ENCODE measurements at places on chromosomes 3 and 15.

DNA sequence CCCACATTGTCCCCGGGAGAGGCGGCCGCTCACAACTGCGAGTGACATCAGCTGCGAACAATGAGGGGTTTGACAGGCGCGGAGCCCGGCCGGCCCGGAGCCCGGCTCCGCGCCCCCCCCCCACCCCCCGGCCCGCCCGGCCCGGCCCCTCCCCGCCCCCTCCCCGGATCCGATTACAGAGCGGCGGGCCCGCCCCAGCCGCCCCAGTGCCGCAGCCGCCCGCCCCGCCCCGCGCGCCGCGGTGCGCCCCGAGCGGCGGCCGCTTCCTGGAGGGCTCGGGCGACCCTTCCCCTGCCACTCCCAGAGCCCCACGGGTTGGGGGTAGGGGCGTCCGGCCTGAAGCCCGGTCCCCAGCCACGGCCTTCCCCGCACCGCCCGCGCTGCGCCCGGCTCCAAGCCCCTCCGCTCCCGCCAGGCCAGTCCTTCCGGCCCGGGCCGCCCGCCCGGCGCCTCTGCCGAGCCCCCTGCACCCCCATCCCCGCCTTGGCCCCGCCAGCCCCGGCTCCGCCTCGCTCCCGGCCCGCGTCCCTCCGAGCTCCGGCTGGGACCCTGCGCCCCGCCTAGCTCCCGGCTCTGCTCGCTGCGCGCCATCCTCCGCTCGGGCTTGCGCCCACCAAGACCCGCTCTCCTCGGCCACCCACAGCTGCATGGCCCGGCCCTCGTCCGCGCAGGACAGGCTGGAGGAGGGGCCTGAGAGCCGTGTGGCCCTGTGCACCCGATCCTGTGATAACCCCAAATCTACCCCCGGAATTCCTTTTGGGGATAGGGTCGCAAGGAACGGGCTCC, at the start of gene PCBP4:
Gene PCBP4 (minus strand): TSS at position 71 of the 786 bp plus-strand sequence. CDS start 6,214 bp downstream, outside the sequence.
- peak; percentile 49 for DNase-seq

DNA sequence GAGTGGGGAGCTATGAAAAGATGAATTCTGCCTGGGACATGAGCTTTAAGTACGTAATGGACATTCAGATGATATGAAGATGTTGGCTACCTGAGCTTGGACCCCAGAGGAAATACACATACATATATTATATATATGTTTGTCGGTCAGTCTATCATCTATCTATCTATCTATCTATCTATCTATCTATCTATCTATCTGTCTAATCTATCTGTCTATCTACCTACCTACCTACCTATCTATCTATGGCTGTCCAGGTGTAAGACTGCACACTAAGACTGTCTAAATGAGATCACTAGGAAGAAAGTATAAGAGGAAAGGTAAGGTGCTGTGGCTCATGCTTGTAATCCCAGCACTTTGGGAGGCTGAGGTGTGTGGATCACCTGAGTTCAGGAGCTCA, 18.2 kb upstream of the CELF6 start:
- DNase-seq, result no peak

DNA sequence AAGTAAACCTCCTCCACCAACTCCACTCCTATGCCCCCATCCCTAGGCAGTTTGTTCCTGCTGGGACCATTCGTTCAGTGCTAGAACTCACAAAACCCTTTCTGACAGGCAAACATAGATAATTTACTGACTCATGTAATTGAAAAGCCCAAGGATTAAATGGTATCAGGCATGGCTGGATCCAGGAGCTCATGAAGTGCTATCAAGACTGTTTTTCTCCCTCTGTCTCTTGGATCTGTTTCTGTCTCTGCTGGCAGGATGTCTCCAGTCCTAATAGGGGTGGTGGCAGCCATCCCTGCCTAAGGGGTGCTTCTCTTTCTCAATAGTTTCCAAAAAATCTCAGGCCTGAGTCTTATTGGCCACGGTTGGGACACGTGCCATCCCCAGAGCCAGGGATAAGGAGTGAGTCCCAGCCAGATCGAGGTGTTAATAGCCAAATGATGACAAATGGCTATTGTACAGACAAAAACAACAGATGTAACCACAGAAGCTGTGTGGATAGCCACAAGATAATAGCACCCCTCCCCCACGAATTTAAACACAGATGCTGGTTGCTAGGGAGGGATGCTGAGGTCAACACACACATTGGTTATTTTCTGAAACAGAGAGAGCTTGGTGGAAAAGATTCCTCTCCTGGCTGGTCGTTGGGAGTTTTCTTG, 168.6 kb downstream of the SHQ1 start:
- no peak for DNase-seq

- DNase-seq, result no peak
These were observed 428.3 kb downstream of the CNTN4 start for GRCh38 chr3:2526926-2527325.

- DNase-seq, result no peak
These were observed 30.3 kb downstream of the CPN2 start for GRCh38 chr3:194320744-194321243.

DNA sequence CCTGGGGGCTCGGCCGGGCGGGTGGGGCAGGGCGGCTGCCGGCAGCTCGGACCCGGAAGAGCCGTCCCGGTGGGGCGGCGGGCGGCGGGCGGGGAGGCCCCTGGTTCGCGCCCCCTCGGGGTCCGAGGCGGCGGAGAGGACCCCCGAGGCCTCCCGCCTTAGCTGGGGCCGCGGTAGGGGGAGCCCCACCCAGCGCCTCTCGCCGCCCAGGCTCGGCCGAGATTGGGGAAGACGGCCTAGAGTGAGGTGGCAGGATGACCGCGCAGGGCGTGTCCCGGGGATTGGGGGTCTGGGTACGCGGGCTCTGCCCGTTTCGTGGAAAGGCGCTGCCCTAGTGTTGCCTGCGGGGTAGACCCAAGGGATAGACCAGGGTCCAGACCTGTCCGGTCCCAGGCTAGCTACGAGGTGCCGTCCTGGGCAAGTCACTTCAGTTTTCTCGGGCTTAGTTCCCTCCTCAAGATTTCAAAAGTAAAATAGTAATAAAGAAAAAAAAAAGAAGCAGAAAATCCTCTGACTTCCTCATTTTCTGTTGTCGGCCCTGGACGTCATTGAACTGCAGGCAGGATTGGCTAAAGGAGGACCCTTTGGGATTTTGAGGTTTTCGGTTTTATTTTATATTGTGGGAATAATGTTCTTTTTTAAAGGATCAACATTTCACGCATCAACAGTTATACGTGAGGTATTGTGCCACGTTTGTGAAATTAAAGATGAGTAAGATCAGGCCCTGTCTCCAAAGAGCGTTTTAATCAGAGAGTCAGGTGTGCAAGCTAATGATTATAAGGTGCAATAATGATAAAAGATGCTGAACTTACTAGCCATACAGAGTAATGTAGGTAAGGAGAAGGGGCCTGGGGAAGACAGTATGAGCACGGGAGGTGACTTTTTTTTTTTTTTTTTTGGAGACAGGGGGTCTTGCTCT, 679 bp downstream of the IQGAP1 start:
- peak; percentile 66 for DNase-seq

DNA sequence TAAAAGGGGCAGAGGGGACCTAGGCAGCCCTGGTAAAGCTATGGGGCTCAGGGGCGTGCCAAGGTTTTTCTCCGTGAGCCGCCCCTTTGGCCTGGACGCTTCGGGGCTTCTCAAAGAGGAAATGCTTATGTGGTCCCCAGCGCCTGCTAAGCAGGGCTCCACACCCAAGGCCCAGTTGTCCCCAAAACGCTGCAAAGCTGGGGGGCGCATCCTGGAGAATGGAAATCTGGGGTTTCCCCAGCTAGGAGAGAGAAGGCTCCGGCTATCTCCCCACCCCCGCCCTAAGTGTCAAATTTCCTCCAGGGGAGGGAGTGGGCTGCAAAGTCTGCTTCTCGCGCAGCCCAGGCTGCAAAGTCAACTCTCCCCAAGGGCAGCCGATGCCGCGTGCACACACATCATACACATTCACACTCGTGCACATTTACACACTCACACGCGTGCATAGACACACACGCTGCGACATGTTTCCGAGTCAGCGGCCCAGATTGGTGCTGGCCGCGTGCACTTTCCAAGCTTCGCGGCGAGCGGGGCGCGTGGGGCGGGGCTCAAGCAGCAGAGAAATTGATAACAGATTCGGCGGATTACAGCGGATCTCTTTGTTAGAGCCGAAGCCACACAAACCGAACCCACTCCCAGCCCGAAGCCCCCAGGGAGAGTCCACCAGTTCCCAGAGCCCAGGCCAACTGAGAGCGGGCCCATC, 4.5 kb downstream of the WNT5A start:
- DNase-seq, result no peak

DNA sequence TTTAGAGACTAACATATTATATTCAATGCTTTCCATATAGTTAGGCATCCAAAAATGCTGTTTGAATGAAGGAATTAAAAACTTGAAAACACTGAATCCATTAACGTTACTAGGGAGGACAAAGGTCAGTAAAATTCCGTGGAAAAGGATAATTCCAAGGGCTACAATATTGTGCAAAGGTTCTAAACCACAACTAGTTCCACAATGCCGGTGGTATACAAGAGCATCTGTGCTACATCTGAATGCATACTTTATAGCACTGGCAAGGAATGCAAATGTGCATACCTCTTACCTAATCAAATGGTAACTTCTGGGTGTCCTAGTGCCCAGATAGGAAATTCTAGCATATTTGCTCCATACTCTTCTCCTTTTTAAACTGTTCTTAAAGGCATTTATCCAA, 2.2 kb downstream of the ICE2 start:
- DNase-seq, result no peak

DNA sequence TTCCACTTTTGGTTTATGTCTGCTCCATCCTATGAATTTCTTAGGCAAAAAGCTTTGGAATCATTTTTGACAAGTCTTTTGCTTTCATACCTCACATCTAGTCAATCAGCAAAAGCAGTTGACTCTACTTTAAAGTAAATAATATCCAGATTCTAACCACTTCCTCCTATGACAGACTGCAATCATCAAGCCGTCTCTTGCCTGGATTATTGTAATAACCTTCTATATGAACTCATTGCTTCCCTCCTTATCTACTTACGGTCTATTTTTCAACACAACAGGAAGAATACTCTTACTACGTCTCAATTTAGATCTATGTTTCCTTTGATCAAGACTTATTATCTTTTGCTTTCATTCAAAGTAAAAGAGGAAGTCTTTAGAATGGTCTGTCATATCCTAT, 20.7 kb downstream of the CLDN1 start:
- no peak for DNase-seq

- no peak for DNase-seq
These were observed 23.0 kb upstream of the NMD3 start for GRCh38 chr3:161197855-161198850.

DNA sequence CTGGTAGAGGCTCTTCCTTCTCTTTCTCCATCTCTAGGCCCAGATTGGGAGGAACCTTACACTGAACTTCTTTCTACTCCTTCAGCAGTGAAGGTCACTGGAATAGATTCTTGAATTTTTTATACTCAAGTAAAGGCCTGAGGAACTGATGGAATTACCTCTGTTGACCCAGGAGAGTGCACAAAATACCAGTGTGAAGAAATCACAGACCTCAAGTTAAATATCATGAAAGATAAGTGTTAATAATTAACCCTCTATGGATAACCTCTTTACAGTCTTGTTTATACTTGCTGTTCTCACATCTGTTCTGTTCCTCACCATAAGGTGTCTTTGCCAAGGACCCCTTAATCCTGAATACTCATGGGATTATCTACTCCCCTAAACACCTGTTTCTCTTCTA, 244.4 kb upstream of the STAC start:
- no peak for DNase-seq

- DNase-seq, result no peak
These were observed 5.6 kb upstream of the LRRC34 start for GRCh38 chr3:169818316-169818715.

GRCh38 chr3:144424606-144425005, 453.0 kb downstream of the DIPK2A start:
- no peak for DNase-seq

- DNase-seq, result no peak
These were observed 9.2 kb downstream of the HSPBAP1 start for GRCh38 chr3:122784436-122784835.

- DNase-seq, result no peak
These were observed 129.1 kb upstream of the SEMA6D start for GRCh38 chr15:47587940-47588802.

DNA sequence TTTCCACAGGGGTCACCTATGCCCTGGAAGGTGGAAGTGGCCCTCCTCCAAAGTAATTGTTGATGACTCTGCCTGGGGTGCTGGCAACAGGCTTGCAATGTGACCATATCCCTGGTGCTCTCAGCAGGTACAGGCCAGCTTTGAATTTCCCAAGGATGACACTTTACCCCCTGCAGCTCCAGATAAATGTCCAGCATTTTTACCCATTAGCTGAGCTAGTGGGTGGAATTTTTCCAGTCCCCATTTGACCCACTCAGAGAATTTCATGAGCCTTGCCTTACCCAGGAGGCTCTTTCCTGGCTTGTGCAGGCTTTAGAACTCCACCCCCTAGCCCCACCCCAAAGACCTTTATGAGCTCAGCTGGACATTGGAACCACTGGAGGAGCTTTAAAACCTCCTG, 77.6 kb downstream of the ST8SIA2 start:
- no peak for DNase-seq

DNA sequence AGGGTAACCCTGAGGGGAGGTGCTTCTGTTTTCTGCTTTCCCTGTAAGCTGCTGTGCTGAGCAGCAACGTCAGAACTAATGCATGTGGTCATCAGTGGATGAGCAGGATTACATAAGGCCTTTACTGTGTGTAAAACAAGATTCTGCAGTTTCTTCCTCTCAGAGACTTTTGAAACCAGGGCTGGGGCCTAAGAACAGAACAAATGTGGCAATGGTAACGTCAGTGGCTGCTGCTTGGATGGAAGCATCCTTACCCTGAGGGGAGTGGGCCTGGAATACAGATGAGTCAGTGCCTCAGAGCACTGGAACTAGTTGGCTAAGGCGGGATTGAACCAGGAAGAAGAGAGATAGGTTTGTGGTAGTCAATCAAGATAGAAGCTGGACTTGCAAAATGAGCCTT, 180.2 kb upstream of the KCNH8 start:
- DNase-seq, result no peak

DNA sequence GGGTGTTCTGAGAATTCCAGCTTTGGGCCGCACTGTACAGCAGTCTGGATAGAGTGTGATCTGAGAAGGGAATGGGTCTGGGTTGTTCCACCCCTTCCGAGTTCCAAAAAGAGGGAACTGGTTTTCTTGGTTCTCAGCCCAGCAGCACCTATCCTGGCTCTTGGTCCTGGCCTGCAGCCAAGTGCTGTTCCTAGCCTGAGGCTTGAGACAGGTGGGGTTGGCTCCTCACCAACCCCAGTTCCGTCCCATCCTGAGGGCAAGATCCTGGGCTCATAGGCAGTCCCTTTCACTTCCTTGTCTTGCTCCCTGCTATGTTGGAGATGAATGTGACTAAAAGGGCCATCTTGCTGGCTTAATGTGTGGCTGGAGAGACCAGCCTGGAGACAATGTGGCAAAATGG, 15.2 kb downstream of the IVD start:
- no peak for DNase-seq

Data from CD4-positive, alpha-beta T cell treated with Interleukin-17A for 1 hour (primary cell).